ENCODE measurements at places on chromosomes 12 and 14.

GRCh38 chr12:66361703-66362102 lies 59.4 kb downstream of the HELB start:
- DNase-seq = no peak

DNA sequence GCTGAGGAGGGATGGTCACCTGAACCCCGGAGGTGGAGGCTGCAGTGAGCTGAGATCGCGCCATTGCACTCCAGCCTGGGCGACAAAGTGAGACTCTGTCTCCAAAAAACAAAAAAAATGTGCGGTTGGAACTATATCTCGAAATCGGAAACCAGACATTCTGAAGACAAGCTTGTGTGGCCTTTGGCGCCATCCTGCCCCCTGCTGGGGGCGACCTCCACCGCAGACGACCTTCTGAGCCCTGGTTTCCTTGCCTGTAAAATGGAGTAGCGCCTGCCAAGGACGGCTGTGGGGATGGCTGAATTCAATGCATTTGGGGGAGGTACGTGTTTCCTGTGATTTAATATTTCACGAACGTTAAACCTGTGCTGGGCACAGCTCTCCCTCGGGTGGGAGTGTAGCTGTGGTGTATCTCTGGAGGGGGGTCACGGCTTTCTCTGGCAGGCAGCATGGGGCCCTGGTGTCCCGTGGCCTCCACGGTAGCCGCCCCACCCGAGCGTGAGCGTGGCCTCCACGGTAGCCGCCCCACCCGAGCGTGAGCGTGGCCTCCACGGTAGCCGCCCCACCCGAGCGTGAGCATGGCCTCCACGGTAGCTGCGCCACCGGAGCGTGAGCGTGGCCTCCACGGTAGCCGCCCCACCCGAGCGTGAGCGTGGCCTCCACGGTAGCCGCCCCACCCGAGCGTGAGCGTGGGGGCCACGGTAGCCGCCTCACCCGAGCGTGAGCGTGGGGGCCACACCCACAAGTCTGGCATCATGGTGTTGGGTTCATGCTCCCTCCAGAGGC lies 55.3 kb downstream of the LRCOL1 start:
- DNase-seq = peak; percentile 48

GRCh38 chr12:102484017-102484416 lies 3.7 kb upstream of the IGF1 start:
- DNase-seq = peak; percentile 35

GRCh38 chr14:100842799-100843198 lies 16.9 kb downstream of the MEG3 start:
- no peak for DNase-seq

Measured in activated T-cell treated with anti-CD3 and anti-CD28 coated beads, Interleukin-2, amount 50 U/mL, for 48 hours (primary cell).